Hematopoietic multipotent progenitor cell treated with erythropoietin and hydrocortisone succinate and interleukin-3 and kit ligand, for 6 days (in vitro differentiated cells): ENCODE measurements at places on chromosomes 2 and 18.

DNA sequence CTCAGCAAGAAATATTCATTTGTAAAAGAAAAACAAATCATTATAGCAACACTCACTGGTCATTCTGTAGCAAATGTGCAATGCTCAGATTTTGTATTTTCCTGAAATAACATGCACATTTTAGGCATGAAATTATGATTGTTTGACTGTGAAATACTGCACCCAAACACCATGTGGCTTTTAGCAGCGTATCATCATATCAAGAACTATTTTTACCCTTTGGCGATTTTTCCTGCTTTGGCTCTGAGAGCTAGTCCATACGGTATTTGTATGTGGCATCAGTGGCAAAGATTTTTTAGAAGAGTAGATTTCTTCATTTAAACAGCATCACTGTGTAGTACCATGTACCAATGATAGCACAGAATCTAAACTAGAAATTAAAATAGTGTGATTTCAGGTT lies 493.1 kb downstream of the NR4A2 start:
- no peak for DNase-seq

GRCh38 chr2:11175293-11175795 lies 20.1 kb downstream of the SLC66A3 start:
- DNase-seq = peak; percentile 32

- DNase-seq = no peak
These were observed 76.0 kb upstream of the SALL3 start for GRCh38 chr18:78903436-78904178.

- DNase-seq = no peak
These were observed 23.4 kb upstream of the CERS6 start for GRCh38 chr2:168432565-168433186.

DNA sequence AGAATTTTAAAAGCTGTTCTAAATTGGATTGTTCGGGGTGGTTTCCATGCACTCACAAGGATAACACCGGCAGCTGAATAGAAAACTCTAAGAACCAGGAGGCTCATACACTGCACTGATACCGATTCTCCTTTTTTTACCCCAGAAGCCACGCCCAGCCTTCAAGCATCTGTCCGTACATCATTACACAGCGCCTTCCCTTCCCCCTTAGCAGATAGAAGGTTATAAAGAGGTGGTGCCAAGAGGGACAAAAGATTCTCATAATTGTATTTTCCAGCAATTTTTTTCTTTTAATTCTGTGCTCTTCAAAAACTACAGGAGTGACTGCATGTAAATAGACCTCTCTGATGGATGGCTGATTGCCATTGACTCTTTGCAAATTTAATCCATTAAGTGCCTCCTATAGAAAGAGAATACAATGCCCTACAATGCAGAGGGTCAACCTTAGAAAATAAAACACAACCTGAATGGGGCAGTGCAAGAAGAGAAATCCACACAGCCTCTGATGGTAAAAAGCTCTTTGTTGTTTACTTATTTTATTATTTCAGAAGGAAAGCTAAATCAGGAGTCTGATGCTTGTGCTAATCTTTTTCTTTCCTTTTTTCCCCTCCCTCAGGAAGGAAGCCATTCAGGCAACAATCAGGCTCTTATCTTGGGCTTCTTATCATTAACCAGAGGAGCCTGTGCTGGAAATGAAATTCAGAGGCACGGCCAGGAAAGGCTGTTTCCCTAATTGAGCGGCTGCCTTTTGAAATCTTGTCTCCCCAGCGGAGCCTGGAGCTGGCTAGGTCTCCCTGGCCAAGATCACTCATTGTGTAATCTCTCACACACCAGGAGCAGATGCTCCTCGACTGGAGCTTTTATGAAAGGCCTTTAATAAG lies 198.9 kb upstream of the NABP1 start:
- peak; percentile 7 for DNase-seq

DNA sequence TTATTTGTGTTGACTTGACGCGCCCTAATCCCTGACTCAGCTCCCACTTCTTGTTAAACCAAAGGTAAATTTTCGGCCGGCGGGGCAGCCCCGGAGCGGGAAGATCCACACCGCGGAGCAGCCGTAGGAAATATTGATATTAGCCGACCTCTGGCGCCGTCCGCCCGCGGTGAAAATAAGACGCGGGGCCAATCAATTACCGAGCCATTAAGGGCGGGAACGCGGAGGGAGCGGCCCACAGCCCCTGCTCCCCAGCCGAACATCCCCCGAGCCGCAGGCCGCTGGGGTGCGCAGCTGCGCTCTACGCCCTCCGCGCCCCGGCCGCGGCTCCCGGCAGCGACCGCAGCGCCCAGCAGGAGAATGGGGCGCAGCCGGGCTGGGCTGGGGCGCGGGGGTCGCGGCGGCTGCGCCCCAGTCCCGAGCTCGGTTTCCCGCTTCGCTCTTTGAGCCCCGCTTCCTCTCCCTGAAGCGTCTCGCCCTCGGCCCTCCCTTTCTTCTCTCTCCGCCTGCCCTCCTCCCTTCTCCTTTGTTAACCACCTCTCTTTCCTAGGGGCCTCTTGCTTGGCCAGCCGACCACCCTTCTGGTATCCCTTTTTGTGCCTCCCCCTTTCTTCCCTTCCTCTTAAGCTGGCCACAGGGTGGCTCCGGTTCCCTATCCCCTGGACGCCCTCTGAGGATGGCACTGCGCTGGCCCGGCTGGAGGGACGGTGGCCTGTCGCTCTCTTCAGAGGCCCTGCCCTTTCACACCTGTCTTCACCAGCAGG lies 40.9 kb downstream of the CELF4 start:
- DNase-seq = peak; percentile 13

DNA sequence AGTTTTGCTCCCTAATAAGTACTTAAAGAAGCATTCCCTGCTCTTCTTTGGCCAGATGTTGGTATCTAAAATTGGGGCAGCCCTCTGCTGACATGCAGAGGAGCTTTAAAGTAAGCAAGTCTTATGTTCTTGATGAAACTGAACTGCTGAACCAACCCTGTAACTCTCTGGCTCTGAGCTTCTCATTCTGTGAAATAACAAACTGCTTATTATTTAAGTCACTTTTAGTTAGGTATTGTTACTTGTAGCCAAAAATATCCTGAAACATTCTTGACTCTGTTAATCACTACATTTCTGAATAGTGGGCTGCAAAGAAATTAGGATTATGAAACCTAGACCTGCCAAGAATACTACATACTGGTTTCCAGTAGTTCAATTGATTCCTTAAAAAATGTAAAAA lies 15.5 kb downstream of the PPP3R1 start:
- DNase-seq = no peak

GRCh38 chr2:233838726-233839446 lies 15.4 kb downstream of the HJURP start:
- no peak for DNase-seq

DNA sequence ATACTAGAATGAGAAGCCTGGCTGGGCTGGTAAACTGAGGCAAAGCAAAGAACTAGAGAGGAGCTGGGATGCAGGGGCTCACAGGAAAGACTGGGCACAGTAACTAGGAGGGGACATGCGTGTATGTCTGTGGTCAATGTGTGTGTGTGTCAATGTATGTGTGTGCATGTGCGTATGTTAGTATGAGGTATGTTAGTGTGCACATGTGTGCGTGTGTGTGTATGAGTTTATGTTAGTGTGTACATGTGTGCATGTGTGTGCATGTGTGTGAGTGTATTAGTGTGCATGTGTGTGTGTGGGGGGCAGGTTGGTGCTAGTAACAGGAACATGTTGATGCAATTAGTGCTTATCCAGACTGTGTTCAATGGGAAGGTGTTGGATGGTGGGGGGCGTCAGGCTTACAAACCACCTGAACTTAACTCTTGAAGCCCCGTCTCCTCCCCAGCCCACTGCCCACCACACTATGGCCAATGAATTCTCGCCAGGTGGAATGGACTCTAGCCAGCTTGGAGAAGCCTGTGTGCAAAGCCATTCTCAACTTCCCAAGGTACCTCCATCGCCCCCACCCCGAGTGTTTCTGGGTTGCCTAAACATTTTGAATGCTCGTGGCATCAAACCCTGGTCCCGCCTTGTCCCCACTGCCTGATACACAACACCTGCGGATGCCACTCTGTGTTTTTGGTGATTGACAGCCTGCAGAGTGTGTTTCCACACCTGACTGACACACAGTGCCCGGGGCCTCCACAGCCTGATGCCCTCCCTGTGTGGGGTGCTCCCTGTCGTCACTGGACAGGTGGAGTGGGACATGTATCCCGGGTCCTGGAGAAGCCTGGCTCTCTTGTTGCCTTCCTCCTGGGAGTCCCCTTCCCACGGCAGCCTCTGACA lies 90.1 kb upstream of the ASB18 start:
- DNase-seq = no peak

- no peak for DNase-seq
These were observed 103.1 kb upstream of the CXCR4 start for GRCh38 chr2:136221026-136221425.

DNA sequence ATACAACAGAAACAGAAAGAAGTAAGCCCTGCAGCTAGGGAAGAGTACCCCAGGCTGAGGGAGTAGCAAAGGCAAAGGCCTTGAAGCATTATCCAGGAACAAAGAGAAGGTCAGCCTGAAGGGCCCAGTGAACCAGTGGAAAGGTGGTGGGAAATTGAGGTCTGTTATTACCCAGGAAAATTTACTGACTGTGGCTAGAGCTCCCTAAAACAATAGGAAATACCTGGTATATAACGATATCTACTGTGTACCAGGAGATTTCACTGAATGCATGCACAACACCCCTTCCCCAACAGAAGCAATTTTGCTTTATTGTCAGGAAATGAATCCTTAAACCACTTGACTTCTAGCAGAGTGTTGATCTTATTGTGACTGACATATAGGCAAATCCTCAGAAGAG lies 365.3 kb downstream of the ERBB4 start:
- no peak for DNase-seq

- DNase-seq = no peak
These were observed 8.8 kb downstream of the COPS9 start for GRCh38 chr2:240127191-240127750.

- no peak for DNase-seq
These were observed 43.7 kb upstream of the NAT8 start for GRCh38 chr2:73685764-73686438.

- DNase-seq = peak; percentile 39
These were observed 34.9 kb downstream of the CFAP210 start for GRCh38 chr2:169659320-169659719.

DNA sequence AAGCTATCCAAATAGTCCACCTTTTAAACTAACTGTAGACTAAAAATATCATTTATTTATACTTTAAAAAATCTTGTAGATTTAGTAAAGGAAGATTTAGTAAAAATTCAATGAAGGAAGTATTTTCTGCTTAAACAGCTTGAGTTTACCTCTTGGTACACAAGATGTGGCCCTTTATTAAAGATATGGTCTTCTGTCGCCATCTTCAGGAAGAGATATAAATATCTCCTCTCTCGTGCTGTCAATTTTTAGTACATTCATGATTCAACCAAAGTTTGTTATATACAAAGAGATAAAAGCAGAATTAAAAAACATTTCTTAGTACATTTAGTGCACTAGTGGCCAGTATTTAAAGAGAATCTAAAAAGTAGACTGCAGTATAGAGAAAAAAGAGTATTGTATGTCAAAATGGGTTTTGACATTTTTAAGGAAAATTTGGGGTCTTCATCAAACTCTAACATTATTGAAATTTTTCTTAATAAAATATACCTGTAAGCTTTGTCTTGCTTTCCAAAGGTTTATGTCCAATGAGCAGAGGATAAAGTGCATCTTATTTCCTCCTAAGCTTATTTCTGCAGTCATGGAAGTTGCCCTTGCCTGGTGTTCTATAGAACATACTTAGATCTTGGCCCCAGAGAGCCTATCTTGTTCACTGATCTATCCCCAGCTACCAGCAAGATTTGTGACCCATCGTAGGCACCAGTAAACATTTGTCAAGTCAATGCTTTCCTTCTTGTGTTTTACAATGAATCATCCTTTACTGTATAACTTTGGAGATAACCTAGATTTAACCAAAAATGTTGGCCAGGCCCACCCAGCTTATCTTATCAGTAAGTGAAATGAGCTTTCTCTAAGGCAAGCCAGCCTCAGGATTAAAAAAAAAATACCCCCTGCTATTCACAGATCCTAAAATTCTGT lies 18.5 kb upstream of the EML6 start:
- peak; percentile 81 for DNase-seq

GRCh38 chr2:100054426-100054825 lies 88.0 kb downstream of the AFF3 start:
- DNase-seq = no peak

DNA sequence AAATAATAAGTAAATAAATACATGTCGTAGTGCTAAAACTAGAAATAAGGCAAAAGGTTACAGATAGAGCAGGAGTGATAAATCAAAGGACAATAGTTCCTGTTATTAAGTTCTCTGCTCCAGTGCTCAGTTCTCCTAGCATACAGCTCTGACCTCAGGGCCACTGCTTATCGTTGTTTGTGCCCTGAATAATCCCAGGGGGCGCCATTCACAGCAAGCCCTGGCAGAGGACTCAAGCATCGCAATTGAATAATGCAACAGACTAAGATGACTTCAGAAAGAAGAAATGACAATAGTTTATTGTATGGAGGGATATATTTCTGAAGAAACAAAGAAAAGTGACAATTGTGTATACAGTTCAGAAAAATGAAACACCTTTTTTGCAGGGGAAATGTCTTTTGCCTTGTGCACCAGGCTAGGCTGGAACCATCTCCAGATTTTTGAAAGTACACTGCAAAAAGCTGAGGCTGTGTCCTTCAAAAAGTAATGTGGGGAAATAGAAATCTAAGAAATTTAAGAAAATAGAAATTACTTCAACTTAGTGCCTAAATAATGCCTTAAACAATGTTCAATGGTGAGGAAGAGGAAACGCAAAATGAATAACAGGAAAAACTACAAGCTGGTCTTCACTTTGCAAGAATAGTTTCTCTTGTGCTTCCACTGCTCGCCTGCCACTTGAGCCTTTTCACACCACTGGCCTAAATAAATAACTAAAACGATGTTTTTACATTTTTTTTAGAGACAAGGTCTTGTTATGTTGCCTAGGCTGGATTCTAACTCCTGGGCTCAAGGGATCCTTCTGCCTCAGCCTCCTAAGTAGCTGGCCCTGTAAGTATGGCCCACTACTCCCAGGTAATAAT lies 19.0 kb upstream of the CCNYL1 start:
- DNase-seq = peak; percentile 78

GRCh38 chr2:185215497-185215896 lies 523.1 kb upstream of the FSIP2 start:
- no peak for DNase-seq

DNA sequence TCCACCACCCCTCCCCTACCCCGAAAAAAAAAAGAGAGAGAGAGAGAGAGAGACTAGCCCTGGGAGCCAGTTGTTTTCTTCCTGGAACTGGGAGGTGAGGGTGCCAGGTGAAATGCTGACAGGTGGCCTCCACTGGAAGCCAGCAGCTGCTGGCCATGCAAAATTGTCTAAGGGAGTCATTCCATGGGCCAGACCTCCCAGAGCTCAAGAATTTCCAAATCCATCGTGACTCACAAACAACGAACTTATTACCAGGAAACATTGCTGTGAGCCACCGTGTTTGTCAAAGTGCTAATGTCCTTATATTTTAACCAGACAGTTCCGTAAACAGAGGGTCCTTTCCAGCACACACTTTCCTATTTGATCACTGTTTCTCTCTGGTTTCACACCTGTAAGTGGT lies 68.5 kb upstream of the PID1 start:
- no peak for DNase-seq

GRCh38 chr2:234632527-234633391 lies 135.9 kb upstream of the ARL4C start:
- DNase-seq = no peak

- DNase-seq = no peak
These were observed 49.6 kb downstream of the MYO3B start for GRCh38 chr2:170227507-170227947.
